GOT3 (cell line): ENCODE measurements at places on chromosomes 7 and 10.

GRCh38 chr7:80542398-80542797 lies 30.5 kb upstream of the GNAT3 start:
- DNase-seq: no peak

DNA sequence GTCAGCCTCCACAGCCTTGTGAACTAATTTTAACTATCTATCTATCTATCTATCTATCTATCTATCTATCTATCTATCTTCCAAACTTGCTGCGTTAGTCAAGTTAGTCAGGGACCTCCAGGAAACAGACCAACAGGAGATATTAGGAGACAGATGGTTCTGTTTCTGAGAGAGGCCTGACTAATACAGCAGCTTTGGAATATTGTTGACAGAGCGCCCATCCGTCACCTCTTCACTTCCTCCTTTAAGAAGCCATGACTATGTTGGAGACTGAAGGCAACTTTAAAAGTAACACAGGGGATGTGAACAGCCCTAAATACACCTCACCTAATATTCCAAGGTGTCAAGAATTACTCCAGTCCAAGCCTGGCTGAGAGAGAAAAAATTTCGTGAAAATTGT lies 280.9 kb upstream of the IGFBP3 start:
- no peak for DNase-seq

DNA sequence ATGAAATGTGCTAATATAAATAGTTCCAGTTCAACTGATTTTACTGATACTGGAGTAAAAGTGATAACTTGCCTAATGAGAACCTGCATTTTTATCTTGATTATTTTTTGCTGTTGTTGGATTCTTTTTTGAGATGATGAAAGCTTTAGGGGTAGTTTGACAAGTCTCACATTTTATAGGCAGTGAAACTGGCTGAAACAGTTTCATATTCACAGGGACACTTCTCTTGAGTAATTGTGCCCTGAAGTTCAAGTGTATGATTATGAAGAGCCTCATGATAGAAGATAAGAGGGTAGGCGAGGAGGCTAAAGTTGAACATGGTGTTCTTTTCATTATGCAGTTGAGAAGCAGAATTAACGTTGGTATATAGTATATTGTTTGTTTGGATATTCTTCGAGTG lies 5.1 kb downstream of the AUTS2 start:
- no peak for DNase-seq

- no peak for DNase-seq
Measured at GRCh38 chr7:130281260-130281659, 11.7 kb upstream of the CPA4 start.

DNA sequence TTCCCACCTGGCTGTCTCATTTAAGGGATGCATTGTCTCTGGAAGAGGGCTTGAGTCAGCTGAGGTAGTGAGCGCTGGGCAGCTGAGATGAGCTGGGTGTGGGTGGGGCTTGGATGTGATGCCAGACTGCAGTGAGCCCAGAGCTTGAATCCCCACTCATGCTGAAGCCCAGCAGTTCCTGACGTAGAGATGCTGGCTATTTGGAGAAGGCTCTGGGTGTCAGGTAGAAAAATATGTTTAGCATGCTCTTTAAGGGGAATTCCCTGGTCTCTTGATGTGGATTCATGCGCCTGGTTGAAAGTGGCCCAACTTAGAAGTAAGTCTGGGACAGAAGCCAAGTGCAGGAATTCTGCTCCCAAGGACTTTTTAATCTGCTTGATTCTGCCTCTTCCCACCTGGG lies 241.5 kb upstream of the IGFBP3 start:
- DNase-seq: no peak

- no peak for DNase-seq
Measured at GRCh38 chr10:96612055-96612830, 25.4 kb upstream of the TM9SF3 start.

DNA sequence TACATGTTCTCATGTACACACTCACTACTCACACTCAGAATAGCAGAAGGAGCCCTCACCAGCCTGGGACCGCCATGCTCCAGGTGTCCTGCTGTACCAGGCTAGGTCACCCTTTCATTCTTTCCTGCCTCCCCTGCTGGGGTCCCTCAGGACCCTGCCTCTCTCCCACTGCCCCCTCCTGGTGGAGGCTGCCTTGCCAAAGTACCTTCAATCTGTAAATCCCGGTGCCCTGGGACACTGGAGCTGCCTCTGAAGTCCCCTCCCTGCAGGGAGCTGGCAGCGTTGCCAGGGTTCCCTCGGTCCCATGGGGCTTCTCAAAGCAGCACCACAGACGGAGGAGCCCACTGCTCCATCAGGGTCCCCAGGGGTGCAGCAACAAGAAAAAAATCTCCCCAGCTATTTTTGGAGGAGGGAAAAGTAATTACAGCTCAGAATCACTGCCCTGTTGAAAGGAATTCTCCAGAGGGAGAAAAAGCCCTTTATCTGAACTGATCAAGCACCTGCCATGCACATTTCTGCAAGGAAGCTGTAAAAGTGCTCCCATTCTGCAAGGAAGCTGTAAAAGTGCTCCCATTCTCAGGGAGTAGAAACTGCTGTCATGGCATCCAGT lies 259.9 kb downstream of the PTPRN2 start:
- DNase-seq: no peak

GRCh38 chr10:117539361-117539773 lies 3.2 kb upstream of the EMX2 start:
- DNase-seq: no peak

- DNase-seq: no peak
Measured at GRCh38 chr10:124482876-124483275, 21.3 kb downstream of the LHPP start.

DNA sequence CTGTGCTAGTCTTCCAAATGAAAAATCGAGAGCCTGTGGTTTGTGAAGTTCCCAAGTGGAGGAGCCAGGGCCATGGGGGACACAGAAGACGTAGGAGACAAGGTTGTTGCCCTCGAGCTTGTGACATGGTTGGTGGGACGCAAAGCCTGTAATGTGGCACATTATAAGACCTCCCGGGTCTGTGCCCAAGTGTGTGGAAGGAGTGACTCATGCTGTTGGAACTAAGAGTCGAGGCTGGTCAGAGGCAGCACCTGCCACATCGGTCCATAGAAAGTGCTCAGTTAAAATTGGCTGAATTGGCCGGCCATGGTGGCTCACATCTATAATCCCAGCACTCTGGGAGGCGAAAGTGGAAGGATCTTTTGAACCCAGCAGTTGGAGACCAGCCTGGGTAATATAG lies 27.0 kb upstream of the PODXL start:
- no peak for DNase-seq

DNA sequence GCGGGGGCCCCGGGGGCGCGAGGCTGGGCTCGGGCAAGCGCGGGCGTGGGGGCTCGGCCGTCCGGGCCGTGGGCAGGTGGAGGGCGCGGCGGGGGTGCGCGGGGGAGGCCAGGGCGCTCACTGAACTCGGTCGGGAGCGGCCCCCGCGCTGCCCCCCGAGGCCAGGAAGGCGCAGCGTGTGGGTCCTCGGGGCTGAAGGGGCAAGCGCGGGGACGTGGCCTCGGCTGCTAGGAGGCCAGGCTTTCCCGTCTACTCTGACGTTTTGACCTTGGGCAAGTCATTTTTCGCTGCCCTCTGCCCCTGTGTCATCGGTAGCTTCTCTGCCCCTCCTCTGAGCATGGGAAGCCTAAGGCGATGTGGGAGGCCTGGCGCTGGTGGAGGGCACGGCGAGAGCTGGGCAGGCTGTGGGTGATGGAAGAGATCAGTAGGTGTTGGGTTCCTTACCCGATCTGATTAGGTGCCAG lies 441 bp downstream of the FBH1 start:
- no peak for DNase-seq

DNA sequence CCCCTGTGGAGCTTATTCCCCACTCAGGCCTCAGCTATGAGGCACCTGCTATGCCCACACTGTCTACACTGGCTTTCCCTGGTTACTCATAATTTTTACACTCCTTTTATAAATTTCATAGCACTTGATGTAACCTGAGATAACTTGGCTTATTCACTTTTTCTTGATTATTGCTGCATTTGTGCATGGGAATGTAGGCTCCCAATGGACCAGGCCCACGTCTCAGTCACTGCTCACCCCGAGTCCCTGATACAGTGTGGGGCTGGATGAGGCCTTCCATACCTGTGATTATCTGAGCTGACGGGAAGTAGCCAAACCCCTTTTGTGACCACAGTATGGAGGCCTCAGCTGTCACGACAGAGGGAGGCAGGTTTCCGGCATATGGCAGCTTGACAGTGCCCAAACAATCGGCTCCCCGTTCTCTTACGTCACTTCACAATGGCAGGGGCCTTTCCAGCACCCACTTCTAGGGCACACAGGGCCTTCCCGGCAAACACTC lies 645.3 kb downstream of the ACTR3B start:
- DNase-seq: no peak

- DNase-seq: no peak
Measured at GRCh38 chr7:21269021-21269420, 158.9 kb upstream of the SP4 start.

DNA sequence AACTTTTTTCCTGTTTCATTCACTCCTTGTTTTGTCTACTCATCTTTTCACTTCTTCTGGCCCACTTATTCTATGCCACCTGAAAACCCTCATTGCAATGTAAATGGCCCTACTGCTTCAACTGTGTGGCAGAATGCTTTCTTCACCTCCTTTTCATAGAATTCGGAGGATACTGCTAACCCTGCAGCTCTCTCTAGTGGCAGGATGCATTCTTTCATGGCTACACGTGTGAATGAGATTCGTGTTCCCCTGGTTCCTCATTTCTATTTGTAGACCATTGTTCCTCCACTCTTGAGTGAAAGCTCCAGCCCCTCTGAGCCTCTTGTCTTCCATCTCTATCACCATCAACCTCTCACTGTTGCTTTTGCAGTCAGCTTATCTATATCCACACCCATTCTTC lies 20.9 kb upstream of the CYP26C1 start:
- DNase-seq: no peak
